Stimulated activated CD8-positive, alpha-beta memory T cell treated with anti-CD3 and anti-CD28 coated beads, Interleukin-4, amount 100 ng/mL, for 1 hour (primary cell): ENCODE measurements at places on chromosomes 16 and 17.

DNA sequence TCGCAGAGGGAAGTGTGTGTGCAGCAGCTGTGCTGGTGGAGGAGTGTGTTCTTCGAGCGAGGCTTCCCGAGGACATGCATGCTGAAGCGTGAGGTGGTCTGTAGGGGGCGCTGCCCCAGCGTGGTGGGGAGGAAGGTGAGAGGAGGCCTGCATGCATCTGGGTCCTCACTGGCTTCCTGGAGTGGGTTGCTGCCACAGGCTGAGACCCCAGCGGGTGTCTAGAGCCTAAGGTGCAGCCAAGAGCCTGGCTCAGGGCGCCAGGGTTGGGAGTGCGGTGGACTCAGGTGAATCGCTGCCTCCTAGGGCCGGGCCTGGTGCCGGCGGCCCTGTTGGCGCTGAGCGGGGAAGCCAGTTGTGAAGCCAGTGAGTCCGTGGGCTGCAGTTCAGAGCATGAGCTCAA is 7.5 kb upstream of the HSD3B7 start:
- no peak for DNase-seq

GRCh38 chr17:28947639-28948038 is 3.7 kb downstream of the PHF12 start:
- DNase-seq = no peak

DNA sequence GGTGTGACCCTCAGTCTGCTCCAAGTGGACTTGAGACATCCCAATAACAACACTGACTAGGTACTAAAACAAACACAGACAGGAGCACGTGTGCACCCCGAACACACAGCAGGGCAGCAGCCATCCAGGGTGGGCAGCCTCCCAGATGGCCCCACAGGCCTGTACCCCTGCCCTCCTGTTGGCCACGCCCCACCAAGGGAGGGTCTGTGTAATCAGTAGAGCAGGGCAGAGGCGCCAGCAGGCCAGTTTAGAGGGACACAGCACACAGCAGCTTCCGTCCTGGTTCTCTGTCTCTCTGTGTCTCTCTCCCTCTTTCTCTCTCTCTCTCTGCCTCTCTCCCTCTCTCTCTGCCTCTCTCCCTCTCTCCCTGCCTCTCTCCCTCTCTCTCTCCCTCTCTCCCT is 21.4 kb downstream of the ACTG1 start:
- DNase-seq = no peak

DNA sequence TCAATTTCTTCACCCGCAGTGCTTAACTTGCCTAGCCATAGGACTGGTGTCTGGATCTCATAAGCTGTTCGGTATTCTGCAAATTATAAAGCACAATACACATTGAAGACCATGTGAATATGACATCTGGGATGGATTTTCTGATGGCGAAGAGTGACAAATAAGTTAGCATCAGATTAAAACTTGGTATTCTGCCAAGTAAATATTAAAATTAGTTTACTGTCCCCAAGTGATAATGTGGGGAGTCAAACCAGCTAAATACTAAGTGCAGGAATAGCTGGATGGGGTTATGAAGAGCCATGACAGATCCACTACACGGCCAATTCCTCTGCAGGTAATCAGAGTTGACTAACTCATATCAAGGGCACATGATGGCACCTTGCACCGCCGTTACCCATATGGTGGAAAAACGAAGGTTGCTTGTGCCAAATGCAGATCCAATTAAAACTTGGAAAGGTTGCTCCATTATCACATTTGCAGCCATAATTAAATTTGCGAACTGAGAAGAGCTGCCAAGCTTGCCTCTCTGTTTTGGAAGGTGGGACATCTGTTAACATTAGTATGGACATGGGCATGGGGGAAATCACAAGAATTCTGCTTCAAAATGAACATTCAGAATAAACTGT is 114.9 kb upstream of the TOM1L1 start:
- no peak for DNase-seq

GRCh38 chr17:37502009-37502936 is 12.6 kb downstream of the DUSP14 start:
- no peak for DNase-seq

- no peak for DNase-seq
Measured at GRCh38 chr17:71632328-71632727, 488.5 kb upstream of the SOX9 start.

DNA sequence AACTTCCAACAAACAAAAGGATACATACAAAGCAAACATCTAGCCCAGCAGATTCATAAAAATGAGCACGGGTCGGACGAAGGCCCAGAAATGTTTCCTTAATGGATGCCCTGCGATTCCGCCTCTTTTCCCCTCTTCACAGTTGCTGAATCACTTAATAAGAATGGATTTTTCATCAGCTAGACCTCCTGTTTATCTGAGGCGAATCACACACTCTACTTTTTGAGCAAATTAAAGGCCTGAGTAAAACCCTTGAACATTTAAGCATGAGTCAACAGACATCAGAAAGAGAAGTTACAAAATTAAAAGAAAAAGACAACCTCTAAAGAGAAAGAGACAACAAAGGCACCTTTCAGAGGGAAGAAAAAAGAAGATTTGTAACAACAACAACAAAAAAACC is 44.7 kb downstream of the HS3ST3A1 start:
- no peak for DNase-seq
